Epithelial cell of alveolus of lung (primary cell): ENCODE measurements at places on chromosomes 11 and 22. TPM values are rescaled to one million over a fixed set of nuclear protein-coding genes. Genes with fewer than 3 reads are reported as not detected.

The STK33 gene
- total RNA-seq = 2.8 and 3.9 TPM in 2 replicates

The CHCHD10 gene
- total RNA-seq = 15.6 and 16.9 TPM in 2 replicates

The EHF gene
- 0.64 and 4.0 TPM in 2 replicates for total RNA-seq

The C11orf86 gene
- 0.40 TPM in 1 of 2 replicates, not detected in the other for total RNA-seq

The NCF4 gene
- not detected in 2 replicates for total RNA-seq

The KCNJ11 gene
- not detected in 2 replicates for total RNA-seq

The TCN1 gene
- total RNA-seq = not detected in 2 replicates

The TSGA10IP gene
- total RNA-seq = not detected in 2 replicates

The PDGFB gene
- 3.1 and 9.2 TPM in 2 replicates for total RNA-seq

The MFNG gene
- 1.9 TPM in 1 of 2 replicates, not detected in the other for total RNA-seq

The FDXACB1 gene
- 0.88 and 3.1 TPM in 2 replicates for total RNA-seq
